ENCODE measurements at places on chromosomes 2 and 18.
A peak's percentile ranks its signal among the peaks of the same experiment; 100 is the strongest.

DNA sequence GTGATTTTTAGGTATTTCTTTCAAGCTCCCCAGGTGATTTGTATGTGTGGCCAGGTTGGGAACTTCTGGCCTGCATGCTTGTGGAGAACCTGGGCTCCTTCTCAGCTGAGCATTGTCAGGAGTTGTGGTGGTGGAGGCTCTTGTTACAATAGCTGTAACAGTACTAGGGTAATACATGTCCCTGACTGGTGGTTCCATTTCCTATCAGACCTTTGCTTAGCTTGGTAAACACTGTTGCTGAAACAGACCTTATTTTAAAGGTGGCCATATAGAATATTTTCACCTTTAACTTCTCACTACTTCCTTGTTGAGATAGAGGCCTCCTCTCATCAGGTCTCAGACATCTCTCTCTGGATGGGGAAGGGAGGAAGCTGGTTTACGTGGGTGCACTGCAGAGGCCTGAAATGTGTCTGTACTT, 79.2 kb downstream of the SETBP1 start:
- no peak for DNase-seq

DNA sequence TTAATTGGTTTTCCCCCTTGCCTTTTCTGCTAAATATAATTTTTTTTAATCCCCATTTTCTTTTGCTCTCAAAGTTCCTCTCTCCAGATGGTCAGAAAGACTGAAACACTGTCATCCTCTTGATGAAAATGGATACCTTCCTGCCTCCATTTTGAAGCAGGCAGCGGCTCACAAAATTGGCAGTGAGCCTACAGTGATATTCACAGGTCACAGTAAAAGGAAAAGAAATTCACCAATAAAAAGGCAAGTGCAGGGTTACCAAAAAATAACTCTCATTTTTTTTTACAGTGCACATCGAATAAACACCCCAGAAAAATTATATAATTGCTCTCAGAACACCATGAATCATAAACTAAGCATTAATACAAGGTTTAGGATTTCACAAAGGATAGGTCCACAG, 307.5 kb downstream of the TCF4 start:
- no peak for DNase-seq

DNA sequence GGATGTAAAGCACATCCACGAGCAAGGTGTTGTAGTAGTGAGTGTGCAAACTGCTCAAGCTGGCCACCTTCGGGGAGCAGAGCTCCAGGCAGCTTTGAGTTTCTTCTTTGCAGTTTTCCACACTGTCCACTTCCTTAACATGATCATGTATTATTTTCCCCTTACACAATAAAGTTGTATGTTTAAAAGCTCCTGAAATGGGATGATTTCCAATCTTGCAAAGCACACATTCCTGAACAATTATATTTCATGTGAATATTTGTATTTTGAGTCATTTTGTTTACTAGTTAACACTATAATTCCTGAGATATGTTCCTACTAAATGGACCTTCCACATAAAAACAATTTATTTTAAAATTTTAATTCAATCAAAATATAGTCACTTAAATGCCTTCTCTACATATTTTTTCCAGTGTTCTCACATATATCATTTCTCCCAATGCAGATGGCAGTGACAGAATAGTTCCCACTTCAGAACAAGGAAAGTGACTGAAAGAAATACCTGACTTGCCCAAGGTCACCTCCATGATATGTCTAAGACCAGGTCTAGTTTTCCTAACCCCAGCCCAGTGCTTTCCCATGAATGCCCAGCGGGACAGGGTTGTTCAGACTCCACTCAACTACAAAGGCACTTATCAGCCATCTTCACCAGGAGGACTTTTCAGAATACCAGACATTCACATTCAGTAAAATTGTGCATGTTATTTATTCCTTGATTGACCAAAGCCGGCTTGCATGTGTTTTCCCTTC, 5.5 kb downstream of the CYB5A start:
- DNase-seq = peak; percentile 57

DNA sequence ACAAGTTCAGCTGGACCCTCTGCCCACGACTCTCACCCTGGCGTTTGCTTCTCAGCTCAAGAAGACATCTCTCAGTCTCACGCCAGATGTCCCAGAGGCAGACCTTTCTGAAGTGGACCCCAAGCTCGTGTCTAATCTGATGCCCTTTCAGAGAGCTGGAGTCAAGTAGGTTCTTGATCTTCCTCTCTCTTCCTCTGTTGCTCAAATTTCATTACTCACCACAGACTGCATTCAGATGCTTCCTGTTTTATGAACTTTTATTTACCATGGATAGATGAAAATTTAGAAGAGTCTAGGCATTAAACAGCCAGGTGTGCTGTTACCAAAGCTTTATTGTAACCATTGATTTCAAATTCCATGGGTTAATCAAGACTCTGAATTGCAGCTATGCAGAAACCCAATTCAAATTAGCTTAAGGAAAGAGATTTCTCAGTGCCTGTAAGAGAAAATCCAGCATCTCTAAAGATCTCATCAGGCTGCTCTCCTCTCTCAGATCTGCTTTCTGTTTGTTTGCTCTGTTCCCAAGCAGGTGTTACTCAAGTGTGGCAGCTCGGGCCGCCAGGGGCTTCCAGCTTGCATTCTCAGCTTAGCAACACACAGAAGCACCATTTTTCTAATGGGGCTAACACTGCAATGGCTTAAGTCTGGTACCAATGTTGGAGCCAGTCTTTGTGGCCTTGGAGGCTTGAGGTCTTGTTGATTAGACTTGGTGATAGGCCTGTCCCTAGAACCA, 16.5 kb downstream of the SMARCAL1 start:
- no peak for DNase-seq
